DND-41 (cell line): ENCODE measurements at places on chromosomes 5 and 9.

- no peak for DNase-seq
Observed at GRCh38 chr9:76662476-76663281, 101.6 kb upstream of the PCA3 start.

DNA sequence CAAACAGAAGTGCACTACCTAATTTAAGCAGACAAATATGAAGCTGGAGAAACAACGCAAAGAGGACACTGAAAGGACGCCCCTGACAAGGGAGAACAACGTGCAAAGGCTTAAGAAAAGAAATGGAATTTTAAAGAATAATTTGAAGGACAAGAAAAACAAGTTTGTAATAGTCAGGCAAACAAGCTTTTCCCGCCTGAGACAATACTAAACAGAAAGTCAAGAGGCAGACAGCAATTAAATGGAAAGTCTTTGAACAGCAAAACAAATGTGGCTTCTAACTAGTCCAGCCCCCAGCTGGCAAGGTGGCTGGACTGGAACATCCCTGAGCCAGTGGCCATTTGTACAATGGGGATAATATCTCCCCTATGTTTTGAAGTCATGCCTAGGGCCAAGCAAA is 63.3 kb downstream of the SIL1 start:
- DNase-seq = no peak

GRCh38 chr9:114687034-114687433 is 5.0 kb upstream of the TEX48 start:
- no peak for DNase-seq

DNA sequence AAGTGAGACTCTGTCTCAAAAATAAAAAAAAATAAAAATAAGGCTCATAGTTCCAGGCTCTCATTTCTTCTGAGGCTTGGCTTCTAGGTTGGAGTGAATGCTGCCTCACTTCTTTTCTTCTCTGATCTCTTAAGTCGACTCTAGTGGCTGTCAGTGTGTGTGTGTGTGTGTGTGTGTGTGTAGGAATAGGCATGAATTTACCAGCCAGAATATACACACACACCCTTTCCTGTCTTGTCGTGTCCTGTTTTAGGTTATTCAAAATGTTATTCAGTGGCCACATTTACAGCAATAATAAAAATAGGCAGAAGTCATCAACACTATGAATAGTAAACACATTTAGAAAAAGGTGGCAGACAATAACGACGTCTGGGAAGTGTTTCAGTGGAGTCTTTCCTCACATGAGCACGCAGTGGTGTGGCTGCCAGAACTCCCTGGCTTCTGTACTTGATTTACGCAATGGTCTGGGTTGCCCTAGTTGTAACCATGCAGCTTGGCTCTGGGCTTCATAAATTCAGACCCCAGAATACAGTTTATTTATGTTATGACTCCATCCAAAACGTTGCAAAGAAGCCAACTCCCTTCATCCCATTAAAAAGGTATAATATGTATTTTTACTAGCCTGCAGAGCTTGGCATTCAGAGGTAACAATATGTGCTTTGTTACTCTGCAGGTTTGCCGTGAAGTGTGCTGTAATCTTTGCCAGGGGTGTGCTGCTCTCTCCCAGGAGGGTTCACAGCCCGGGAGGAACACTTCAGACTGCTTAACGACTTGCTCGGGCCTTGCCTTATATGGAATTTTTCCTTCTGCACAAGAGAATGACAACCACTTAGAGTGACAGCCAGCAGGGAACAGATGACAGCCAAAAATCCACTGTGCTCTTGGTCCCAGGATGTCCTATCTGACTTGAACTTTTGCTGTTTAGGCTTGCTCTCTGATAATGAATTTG is 34.4 kb upstream of the PALM2AKAP2 start:
- DNase-seq = no peak

DNA sequence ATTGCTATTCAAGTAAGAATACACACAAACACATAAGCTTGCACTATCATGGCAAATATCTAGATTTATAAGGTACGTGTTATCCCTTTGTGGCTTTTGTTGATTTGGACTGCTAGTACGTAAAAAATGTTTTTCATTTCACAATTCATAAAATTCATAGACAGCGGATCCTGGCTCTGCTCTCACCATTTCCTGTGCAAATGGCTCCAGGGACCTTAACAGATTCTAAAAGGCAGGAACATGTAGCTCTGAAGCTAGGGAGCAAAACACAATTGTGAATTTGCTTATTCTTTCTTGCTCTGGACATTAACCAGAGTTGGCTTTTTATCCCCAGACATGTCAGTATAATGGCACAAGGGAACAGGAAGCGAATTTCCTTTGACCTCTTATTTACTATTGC is 1019.9 kb upstream of the WWC1 start:
- DNase-seq = no peak

- no peak for DNase-seq
Observed at GRCh38 chr5:141399555-141400258, 2.0 kb downstream of the PCDHGB5 start.

DNA sequence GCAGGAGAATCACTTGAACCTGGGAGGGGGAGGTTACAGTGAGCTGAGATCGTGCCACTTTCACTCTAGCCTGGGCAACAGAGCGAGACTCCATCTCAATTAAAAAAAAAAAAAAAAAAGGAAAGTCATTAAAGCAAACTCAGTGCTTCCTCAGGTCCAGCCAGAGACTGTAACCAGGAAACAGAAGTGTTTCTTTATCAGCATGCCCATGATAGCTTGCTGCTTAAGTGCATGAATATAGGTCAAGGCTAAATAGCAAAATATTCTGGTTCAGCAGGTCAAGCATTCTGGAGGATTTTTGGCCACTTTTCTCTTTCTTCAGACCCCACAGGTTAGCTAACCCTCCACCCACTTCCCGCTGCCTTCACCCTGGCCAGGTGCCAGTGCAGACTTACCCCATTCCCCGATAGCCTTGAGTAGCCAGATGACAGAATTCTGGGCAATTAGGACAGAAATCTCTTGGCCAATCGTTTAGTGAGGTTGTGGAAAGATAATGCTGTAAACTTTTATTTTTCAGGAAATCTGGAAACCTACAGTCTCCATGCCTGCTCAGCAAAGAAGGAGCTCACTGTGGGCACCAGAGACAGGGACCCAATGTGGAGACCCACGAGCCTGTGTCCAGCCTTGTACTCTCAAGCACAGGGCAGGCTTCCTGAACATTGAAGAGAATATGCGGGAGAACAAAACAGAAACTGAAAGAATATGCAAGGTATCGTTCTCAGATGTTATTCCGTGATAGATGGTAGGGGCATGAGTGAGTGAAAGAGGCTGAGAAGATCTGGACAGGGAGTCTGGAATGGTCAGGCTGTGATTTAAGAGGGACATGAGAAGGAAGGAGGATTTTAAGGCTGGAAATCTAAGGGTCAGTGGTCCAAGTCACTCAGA is 4.2 kb upstream of the UGT3A2 start:
- no peak for DNase-seq

GRCh38 chr9:81490605-81491331 is 198.6 kb downstream of the TLE1 start:
- no peak for DNase-seq

DNA sequence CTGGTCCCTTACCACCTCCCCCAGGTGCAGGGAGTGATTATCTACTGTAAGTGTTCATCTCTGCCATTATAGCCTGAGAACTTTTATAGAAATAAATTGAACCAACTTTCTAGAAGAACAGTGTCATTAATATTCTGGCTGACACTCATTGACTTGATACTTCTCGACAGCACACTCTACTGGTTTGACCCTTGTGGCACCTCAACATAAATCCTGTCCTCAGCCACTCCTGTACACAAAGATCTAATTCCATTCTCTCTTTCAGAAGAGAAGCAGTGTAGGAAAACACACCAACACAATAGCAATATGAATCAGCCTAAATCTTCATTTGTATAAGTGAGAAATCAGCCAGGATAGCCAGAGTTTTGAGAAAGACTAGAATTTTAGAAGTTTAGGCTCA is 417.7 kb downstream of the TAF11L14 start:
- DNase-seq = no peak

DNA sequence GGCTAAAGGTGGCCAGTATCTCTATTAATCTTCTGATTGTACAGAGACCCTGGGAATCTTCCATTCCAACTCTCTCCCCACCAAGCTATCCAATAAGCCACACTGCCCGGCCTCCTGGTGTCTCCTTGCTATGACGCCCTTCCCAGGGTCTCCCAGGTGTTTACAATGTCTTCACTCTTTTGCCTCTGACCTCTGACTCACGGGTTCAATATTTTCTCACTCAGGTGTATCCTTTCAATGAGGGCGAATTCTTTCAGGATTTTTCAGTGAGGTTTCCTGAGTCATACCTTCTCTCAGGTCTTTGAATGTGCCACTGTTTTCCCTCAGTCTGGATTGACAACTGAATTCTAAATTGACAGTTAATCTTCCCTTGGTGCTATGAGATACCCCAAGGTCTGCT is 53.7 kb upstream of the IRX4 start:
- no peak for DNase-seq

DNA sequence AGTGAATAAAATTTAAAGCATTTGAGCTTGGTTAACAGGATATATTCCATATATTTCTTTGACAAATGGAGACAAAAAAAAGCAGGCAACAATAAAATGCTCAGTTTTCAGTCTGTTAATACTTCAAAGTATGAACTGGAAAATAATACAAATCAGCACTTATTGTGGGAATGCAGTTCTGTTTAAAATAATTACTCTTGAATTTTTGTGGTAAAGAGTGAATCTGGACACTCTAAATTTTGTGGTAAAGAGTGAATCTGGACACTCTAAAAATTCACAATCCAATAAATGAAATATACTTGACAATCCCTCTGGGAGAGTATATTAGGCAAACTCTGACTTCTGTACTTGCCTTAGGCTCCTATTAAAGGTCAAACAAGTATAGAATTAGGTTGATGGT is 141.9 kb upstream of the RASA1 start:
- no peak for DNase-seq

- DNase-seq = no peak
Observed at GRCh38 chr9:88975966-88976889, 15.0 kb upstream of the S1PR3 start.

DNA sequence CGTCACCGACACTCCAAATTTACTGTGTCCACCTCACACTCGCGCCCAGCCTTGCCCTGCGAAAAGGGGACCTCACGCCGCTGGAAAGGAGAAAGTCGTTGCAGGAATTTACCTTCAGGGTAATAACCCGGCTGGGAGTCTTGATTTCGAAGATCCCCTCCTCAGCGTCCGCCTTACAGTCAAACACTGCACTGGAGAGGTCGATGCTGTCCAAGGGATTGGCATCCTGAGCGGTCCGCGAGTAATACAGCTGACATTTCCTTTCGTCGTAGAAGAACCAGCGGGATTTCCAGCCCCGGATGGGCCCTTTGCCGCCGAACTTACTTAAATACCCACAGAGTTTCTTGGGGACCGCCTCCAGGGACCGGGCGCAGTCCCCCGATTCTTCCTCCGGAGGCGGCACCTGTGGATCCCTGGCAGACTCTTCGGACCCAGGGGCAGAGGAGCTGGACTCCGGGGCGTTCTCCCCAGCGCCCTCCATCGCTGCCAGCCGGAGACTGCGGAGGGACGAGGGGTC is 330 bp downstream of the TBC1D2 start:
- no peak for DNase-seq

DNA sequence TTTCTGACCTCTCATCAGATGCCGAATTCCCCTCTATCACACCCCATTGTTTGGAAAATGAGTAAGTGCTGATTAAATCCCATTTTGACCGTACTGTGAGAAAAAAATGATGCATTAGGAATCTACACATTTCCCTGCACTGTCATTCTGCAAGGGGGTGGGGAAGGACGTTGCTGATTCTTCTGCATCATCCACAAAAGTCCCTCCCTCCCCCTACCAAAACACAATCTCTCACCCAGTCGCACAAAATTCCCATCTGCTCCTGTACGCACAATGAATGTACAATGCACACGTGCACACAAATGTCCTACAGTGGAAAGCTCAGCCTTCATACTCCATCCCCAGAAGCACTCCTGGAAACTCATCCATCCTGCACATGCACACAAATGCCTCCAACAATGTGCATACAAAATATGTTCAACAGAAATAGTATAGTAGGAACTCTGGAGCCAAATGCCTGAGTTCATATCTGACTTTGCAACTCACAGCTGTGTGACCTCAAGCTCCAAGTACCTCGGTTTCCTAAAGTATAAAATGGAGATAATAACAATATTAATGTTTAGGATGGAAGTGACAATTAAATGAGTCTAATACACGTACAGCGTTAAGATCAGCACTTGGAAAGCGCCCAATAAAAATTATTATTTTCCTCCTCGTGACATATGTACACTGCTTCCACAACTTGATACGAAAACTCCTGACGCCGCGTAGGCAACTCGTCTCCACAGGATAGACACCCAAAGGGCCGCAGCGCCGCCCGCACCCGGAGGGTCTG is 809 bp downstream of the TNIP1 start:
- DNase-seq = no peak

GRCh38 chr5:10293907-10294662 is 13.6 kb downstream of the CMBL start:
- DNase-seq = no peak

DNA sequence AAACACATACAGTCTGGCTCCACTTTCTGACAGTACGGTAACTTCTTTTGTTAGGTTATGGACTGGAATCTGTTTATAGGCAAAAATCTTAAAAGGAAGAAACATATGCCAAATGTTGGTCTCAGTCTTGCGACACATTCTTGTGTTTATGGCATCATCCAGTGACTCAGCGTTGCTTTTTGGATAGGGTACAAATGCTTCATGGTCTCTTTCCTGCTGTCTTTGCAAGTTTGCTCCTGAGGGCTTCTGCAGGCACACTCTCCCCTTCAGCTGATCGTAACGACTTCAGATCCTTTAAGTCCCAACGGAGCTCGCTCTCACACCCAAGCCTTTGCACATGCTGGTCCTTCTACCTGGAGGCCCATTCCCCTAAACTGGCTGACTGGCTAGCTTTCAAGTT is 23.6 kb upstream of the TNFSF8 start:
- no peak for DNase-seq

GRCh38 chr9:136016572-136017288 is 55.6 kb upstream of the UBAC1 start:
- no peak for DNase-seq

DNA sequence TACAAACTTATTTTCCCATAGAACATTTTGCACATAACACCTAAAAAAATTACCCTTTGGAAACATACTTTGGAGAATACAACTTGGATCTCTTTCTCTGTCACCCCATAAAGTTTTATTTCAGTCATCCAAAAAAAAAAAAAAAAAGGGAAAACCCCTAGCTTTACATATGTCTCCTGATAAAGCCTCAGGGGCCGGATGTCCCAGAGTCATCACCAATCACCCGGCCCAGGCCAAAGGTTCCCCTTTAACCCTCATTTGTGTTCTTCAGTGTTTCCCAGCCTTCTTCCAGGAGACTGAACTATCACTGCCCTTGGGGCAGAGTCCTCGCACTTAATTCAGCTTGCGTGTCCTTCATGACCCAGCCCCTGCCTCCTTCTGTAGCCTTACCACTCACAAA is 28.8 kb downstream of the ANXA6 start:
- no peak for DNase-seq

GRCh38 chr5:153613144-153613543 is 122.7 kb downstream of the GRIA1 start:
- DNase-seq = no peak
